ENCODE measurements at places on chromosomes 1 and 21. TPM values are rescaled to one million over a fixed set of nuclear protein-coding genes. Genes with fewer than 3 reads are reported as not detected.

DNA sequence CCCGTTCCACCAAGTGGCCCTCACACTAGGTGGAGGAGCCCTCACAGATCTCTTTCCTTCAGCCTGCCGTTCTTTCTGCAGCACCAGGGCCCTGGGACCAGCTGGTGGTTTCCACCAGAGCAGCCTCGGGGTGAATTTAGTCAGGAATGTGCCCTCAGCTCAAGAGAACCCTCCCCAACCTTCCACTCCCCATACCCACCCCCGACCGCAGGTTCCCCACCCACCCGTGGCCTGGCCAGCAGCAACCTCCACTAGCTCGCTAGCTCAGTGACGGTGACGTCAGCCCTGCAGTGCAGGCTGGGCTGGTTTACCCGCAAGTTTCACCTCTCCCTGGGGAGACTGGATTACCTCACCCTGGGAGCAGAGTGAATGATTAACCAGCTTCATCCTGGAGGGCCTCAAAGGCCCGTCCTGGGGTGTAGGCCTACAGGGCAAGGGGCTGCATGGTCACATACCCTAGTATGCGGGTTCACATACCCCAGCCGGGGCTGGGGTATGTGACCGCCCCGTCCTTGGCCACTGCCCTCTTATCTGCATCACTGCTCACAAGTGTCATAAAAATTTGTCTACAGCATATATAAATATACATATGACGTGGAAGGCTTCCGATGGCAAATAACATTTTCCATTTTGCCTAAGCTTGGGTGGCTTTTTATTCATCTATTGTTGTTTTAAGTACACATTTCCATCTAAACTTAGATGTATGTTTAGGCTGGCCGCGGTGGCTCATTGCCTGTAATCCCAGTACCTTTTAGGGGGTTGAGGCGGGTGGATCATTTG, 24.5 kb downstream of the ELF3 start:
- no peaks in the 10 kb centered on the region for H3K27me3 ChIP-seq
- DNase-seq, result no peak
- H3K4me3 ChIP-seq, result no peak overlapping the region
- no peak overlapping the region for H3K27ac ChIP-seq
- no peaks in the 10 kb centered on the region for H3K36me3 ChIP-seq
- no peaks in the 10 kb centered on the region for H3K4me1 ChIP-seq

The IL10 gene
- total RNA-seq, result not detected

GRCh38 chr1:3677484-3677883, 25.2 kb downstream of the TP73 start:
- no peaks in the 10 kb centered on the region for H3K27me3 ChIP-seq
- H3K4me1 ChIP-seq, result peaks cover 11% of the 10 kb centered on the region
- H3K27ac ChIP-seq, result no peak overlapping the region
- no peaks in the 10 kb centered on the region for H3K36me3 ChIP-seq

The ADAMTS1 gene
- 15.4 TPM for total RNA-seq

GRCh38 chr1:165641231-165641987, 10.4 kb downstream of the MGST3 start:
- H3K4me3 ChIP-seq, result no peak overlapping the region
- no peak overlapping the region for H3K27ac ChIP-seq
- DNase-seq, result no peak
- peaks cover 3% of the 10 kb centered on the region for H3K4me1 ChIP-seq

The FMO1 gene
- total RNA-seq, result not detected

The SERPINC1 gene
- total RNA-seq, result not detected

DNA sequence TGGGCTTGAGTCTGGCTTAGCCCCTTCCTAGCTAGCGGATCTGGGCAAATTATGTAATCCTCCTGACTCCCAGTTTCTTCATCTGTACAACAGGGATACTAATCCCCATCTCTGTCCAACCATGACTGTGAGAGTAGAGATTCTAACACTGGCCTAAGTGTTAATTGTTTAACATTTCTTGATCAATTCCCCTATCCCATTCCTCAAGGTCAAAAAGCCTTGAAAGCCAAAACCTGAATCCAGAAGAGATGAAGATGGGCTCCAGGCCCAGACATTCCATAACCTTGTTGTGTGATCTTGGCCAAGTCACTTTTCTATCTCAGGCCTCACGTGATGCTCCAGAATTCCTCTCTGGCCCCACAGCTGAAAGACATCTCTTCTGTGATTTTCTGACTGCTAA, 18.8 kb upstream of the PHLDA3 start:
- no peaks in the 10 kb centered on the region for H3K27me3 ChIP-seq
- no peaks in the 10 kb centered on the region for H3K4me1 ChIP-seq
- no peak overlapping the region for H3K27ac ChIP-seq
- no peak for DNase-seq

The CCDC185 gene
- 0.56 TPM for total RNA-seq

The PTCH2 gene
- 0.63 TPM for total RNA-seq

DNA sequence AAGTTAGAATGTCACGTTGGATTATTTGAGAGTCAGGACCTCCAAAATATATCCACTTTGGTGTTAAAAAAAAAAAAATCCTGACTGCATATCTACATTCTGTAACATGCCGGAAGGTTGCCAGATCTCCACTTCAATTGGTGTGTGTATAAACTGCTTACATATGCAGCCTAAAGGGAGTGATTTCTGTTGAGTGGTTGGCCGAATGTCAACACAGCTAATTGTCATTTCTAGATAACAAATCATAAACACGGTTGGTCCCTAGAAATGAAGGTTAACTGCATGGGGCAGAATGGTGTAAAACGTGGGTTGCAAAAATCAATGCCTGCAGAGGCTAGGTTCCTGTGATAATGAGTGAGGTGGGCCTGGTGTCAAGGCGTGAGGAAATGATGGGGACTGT, 15.0 kb upstream of the ROR1 start:
- H3K4me1 ChIP-seq, result no peaks in the 10 kb centered on the region
- no peaks in the 10 kb centered on the region for H3K27me3 ChIP-seq
- H3K27ac ChIP-seq, result no peak overlapping the region
- no peaks in the 10 kb centered on the region for H3K36me3 ChIP-seq
- no peak for DNase-seq

DNA sequence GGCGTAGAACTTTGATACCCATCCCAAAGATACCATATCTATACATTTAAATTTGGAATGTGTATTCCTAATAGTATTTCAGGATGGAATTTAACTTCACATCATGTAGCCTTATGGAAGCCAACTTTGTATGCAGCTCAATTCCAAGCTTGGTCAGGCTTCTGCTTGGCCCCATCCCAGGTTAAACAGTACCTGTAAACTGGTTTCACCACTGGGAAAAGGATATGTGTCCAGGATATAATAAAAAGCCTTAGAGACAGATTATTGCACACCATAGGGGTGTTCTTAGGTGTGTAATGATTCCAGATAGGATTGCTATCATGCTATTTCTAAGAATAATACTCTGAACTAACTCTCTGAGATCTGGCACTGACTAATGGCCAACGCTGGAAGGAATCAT, 28.1 kb downstream of the ADAM30 start:
- H3K4me1 ChIP-seq, result no peaks in the 10 kb centered on the region
- no peaks in the 10 kb centered on the region for H3K27me3 ChIP-seq
- H3K27ac ChIP-seq, result no peak overlapping the region
- no peaks in the 10 kb centered on the region for H3K36me3 ChIP-seq

GRCh38 chr1:167455786-167456446, 62.4 kb downstream of the CD247 start:
- H3K27ac ChIP-seq, result no peak overlapping the region
- peaks cover 49% of the 10 kb centered on the region for H3K27me3 ChIP-seq
- H3K4me1 ChIP-seq, result peaks cover 10% of the 10 kb centered on the region
- H3K36me3 ChIP-seq, result no peaks in the 10 kb centered on the region

DNA sequence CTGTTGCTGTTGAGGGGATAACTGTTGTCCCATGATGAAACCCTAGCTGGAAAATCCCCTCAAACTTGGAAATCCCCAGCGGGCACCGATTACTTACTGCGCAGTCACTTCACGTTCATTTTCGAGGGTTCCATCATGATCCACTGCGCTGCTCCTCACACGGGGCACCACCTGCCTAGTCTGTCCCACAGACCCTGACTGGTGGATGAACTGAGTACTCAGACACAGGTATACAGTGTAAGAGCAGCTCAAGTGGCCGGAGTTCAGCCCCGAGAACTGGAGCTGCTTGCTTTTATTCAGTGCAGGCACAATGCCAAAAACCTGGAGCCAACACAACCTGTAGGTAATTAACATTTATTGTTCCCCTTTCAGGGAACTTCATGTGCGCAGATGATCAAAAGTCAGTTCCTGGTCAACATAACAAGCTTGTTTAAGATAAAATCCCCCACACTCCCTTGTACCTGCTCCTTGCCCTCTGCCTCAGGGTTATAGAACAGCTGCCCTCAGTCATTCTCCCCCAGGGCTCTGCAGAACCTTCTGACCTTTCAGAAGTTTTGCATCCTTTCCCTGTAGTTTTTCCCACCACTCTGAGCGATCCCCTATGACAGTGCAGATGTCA, 46.5 kb upstream of the PRELP start:
- no peaks in the 10 kb centered on the region for H3K4me1 ChIP-seq
- H3K36me3 ChIP-seq, result no peaks in the 10 kb centered on the region
- H3K4me3 ChIP-seq, result no peak overlapping the region
- no peak overlapping the region for H3K27ac ChIP-seq

- H3K27me3 ChIP-seq, result no peaks in the 10 kb centered on the region
- H3K4me1 ChIP-seq, result peaks cover 19% of the 10 kb centered on the region
- H3K4me3 ChIP-seq, result no peak overlapping the region
Observed at GRCh38 chr1:206725109-206725963, 40.6 kb downstream of the MAPKAPK2 start.

- no peaks in the 10 kb centered on the region for H3K27me3 ChIP-seq
- H3K27ac ChIP-seq, result no peak overlapping the region
Observed at GRCh38 chr1:172429331-172430127, 9.0 kb downstream of the C1orf105 start.

DNA sequence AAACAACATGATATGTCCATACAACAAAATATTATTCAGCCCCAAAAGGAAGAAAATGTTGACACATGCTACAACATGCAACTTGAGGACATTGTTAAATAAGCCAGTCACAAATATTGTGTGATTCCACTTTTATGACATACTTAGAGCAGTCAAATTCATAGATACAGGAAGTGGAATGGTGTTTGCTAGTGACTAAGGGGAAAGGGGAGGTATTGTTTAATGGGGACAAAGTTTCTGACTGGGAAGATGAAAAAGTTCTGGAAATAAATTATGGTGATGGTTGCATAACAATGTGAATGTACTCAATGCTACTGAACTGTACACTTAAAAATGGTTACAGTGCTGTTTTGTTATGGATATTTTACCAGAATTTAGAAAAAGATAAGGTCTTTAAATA, 77.7 kb downstream of the RHOU start:
- H3K27me3 ChIP-seq, result no peaks in the 10 kb centered on the region
- no peak overlapping the region for H3K4me3 ChIP-seq
- peaks cover 27% of the 10 kb centered on the region for H3K4me1 ChIP-seq
- no peaks in the 10 kb centered on the region for H3K36me3 ChIP-seq
- no peak for DNase-seq
- H3K27ac ChIP-seq, result no peak overlapping the region

DNA sequence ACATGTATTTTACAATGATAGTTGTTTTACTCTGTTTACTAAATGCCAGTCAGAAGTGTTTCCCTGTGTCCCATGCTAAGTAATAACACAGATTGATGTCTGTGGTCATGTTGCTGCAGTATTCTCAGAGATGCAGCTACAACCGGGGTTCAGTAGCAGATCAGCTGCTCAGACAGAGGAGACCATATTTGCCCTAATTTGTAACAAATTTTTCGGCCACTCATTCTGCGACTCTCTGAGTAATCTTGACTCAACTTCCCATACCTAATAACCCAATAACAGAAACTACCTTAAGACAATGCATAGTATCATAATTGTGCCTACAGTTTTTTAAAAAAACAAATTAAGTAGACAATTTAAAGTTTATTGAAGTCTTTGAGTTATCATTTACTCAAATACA, 32.6 kb downstream of the NIBAN1 start:
- peaks cover 22% of the 10 kb centered on the region for H3K4me1 ChIP-seq
- H3K27me3 ChIP-seq, result no peaks in the 10 kb centered on the region
- H3K4me3 ChIP-seq, result no peak overlapping the region
- H3K27ac ChIP-seq, result no peak overlapping the region

The OLIG1 gene
- 0.19 TPM for total RNA-seq

- H3K27ac ChIP-seq, result no peak overlapping the region
- no peak for DNase-seq
- no peaks in the 10 kb centered on the region for H3K27me3 ChIP-seq
- no peaks in the 10 kb centered on the region for H3K4me1 ChIP-seq
Observed at GRCh38 chr1:113605146-113605545, 154.1 kb downstream of the PHTF1 start.

The CFHR5 gene
- not detected for total RNA-seq

The C1orf115 gene
- total RNA-seq, result 6.0 TPM

The LCE6A gene
- total RNA-seq, result not detected

- H3K36me3 ChIP-seq, result no peaks in the 10 kb centered on the region
- no peak for DNase-seq
- no peak overlapping the region for H3K4me3 ChIP-seq
- H3K4me1 ChIP-seq, result no peaks in the 10 kb centered on the region
Observed at GRCh38 chr1:175394739-175395138, 202.2 kb upstream of the KIAA0040 start.

The IFI44 gene
- not detected for total RNA-seq

GRCh38 chr1:238681021-238681420, 705.3 kb upstream of the CHRM3 start:
- no peak overlapping the region for H3K27ac ChIP-seq
- DNase-seq, result no peak
- no peaks in the 10 kb centered on the region for H3K4me1 ChIP-seq
- no peaks in the 10 kb centered on the region for H3K36me3 ChIP-seq
- no peak overlapping the region for H3K4me3 ChIP-seq

DNA sequence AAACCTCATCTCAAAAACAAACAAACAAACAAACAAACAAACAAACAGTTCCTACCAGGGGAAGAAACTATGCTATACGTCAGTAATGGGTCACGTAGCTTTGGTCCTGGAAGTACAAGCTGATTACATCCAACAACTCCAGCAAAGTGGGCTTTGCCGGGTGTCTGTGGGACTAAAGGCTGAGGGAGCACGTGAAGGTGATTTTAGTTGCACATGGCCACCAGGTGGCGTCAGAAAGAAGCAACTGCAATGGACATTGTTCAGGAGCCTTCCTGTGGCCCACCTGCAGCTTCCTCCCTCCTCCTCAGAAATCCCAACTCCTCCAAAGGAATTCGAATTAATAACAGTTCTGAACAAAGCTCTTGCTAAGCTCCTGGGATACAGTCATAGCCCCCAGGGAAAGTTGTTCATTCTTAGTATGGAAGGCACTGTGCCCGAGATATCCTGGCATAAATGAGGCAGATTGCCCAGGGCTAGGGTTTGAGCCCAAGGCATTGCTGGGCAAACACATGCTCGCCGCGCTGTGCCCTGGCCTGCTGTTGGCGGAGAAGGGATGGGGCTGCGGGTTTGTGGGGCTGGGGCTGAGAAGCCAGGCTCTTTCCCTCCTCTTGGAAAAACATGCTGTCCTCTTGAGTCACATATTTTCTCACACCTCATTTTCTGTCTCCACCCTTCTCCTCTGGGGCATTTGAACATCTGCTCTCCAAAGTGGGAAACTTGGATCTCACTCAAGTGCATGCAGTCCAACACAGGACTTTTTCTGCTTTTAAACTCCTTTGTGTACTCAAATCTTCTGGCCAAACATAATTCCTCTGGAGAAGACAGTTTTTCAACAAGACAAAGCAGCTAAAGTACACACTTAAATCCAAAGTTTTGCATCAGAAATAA, 28.6 kb downstream of the AKNAD1 start:
- H3K36me3 ChIP-seq, result no peaks in the 10 kb centered on the region
- no peak overlapping the region for H3K4me3 ChIP-seq
- no peaks in the 10 kb centered on the region for H3K4me1 ChIP-seq
- H3K27ac ChIP-seq, result no peak overlapping the region
- DNase-seq, result peak; percentile 97
- H3K27me3 ChIP-seq, result no peaks in the 10 kb centered on the region

The NBPF6 gene
- total RNA-seq, result not detected

The SCAMP3 gene
- total RNA-seq, result 47.2 TPM

- H3K4me3 ChIP-seq, result no peak overlapping the region
- H3K27me3 ChIP-seq, result no peaks in the 10 kb centered on the region
- peaks cover 4% of the 10 kb centered on the region for H3K4me1 ChIP-seq
- no peaks in the 10 kb centered on the region for H3K36me3 ChIP-seq
Observed at GRCh38 chr1:190699165-190699564, 221.5 kb upstream of the BRINP3 start.

Data from GM23338 (cell line).